Renal cortex interstitium (tissue), 15 donors: ENCODE measurements at places on chromosomes 6 and 20. TPM values are rescaled to one million over a fixed set of nuclear protein-coding genes. Genes with fewer than 3 reads are reported as not detected.

LAMP5 gene
- 7.2 TPM for polyA plus RNA-seq

C6orf132 gene
- 5.5 TPM for polyA plus RNA-seq

- DNase-seq, result no peak
These were observed 281.7 kb upstream of the NT5E start for GRCh38 chr6:85168146-85168545.

GRCh38 chr20:36823121-36823520 is 49.6 kb upstream of the DSN1 start:
- DNase-seq, result no peak

RCAN2 gene
- polyA plus RNA-seq, result 19.9 TPM

DNA sequence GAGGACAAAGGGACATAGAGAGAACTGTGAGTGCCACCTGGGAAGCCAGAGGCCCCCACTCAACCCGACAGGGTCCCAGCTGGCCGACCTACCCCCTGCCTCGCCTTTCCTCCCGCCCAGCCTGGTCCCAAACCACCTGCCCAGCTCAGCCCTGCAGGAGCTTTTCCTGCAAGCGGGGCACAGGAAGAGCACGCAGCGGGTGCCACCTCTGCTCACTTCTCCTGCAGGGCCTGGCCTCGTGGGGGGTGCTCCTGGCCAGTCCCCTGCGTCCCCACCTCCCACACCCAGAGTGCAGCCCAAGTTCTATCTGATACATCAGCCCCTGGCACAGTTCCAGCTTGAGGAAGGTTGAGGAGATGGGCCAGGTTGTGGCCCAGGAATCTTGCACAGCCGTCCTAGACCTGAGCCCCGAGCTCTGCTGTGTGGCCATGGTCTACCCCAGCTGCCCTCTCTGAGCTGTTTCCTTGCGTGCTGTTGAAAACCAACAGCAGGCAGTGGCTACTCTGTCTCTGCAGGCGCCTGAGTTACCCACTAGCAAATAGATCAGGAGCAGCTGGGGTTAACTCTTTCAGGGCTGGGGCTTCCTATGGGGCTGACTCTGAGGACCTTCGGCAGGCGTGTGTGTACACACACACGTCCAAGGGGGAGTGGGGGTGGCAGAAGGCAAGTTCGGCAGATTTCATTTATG is 1.7 kb downstream of the NECAB3 start:
- no peak for DNase-seq

DNA sequence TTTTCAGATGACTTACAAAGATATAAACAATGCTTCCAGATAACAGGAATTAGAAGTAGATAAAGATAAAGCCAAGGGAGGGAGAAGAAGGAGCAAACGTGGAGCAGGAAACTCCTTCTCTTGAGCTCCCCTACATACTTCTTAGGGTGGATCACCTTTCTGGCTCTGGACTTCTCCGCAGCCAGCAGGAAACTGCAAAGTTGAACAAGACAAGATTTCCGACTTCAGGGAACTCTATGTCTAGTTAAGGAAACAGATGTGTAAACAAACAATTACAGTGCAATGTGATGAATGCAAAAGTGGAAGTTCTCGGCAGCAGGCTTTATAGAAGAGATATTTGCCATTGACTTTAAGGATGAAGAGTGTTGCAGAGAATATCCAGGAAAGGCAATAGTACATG is 134.0 kb upstream of the MARCKS start:
- DNase-seq, result peak; percentile 19

FAM50B gene
- polyA plus RNA-seq, result 15.3 TPM

GRCh38 chr20:63433351-63433750 is 39.1 kb downstream of the KCNQ2 start:
- no peak for DNase-seq

TGM3 gene
- polyA plus RNA-seq, result 0.98 TPM

DNA sequence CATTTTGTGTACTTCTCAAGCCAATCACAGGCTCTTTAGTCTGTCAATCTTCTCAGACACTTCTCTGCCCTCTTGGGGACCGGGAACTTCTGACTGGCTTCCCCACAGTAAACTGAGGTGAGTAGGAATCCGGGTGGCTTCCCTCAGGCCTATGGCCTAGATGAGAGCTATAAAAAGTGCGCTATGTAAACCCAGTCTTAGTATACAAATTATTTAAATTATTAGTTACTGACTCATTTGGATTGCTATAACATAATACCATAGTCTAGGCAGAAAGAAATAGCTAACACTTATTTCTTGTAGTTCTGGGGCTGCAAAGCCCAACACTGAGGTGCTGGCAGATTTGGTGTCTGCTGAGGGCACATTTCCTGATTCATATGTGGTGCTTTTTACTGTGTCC is 109.2 kb upstream of the MCHR2 start:
- no peak for DNase-seq
